ENCODE measurements at places on chromosomes 5 and 9.

DNA sequence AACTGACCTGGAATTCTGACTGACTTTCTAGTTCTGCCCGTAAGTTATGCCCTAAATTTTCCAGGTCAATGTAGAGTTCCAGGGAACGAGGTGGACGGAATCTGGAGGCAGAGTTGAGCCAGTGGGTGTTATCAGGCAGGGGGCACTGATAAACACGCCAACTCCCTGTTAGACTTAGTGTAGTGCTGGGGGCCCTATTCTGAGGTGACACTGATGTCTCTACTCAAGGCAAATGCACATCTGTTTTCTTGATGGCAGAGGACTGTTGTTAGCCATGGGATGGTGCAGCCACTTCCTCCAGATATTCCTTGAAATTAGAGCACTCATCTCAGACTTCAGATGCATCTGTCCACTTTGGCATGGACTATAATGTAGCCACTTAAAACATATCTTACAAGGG, 83.5 kb downstream of the C9orf152 start:
- no peak for DNase-seq

GRCh38 chr9:121298689-121299466, 30.9 kb downstream of the GSN start:
- DNase-seq = no peak

GRCh38 chr5:113052041-113052795, 75.6 kb downstream of the DCP2 start:
- DNase-seq = no peak

DNA sequence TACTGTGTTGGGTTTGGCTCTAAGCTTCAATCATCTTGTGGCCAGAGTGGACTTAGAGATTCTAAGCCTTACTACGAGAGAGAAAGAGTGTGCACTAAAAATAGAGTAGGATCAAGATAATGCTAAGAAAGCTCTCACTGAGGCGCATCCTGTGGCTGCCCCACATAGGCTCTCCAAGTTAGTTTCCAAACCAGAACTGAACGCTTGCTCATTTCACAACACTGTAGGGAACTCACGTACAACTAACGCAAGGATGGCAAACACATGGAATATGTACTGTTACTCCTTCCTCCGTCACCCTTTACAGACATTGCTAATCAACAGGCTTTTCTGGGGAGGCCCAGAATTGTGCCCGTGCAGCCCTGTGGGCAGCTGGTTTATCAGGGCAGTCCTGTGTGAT, 90.9 kb downstream of the EQTN start:
- no peak for DNase-seq

DNA sequence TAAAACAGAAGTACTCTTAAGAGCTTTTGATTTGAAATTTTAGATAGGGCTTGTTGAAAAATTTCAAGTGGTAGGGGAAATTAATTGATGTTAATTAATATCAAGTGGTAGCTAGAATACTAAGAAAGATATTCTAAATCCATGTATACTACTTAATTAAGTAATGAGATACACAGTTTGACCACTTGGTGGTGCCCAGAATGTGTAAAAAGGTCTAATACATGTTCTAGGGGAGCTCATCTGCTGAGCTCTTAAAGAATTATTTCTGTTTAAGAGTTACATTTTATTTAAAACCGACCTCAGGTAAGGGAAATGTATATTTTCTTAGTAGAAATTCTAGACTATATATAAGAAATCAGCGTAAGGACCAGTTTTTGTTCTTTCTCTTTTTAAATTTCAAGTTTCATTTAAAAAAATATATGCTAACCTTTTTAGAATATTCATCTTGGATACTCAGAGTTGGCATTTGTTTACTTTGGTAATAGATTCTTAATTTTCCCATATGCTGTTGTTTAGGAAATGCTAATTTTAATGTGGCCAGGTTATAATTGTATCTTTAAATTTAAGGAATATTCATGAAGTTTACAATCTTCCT, 61.5 kb downstream of the LNPEP start:
- no peak for DNase-seq

- peak; percentile 4 for DNase-seq
These were observed 9.9 kb upstream of the PCDHB2 start for GRCh38 chr5:141084487-141084989.

- DNase-seq = no peak
These were observed 124.0 kb upstream of the PPP1R26 start for GRCh38 chr9:135355521-135356011.

GRCh38 chr5:32506799-32507198, 62.3 kb upstream of the ZFR start:
- DNase-seq = no peak

DNA sequence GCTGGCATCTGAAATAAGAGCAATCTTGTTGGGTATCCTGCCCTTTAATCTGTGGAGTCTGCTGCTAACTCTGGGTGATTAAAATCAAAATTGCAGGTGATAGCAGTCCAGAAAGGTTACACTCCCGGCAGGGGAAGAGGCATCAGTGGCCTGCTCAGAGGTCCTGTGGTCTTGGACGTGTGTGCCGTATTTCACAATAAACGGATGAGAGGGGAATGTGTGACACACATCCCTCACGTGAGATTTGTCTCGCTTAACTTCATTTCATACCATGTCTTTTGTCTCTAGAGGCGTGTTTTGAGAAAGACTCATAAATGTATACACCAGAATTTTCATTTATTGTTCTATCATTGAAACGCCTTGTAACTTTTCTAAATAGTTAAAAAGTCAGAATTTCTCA, 36.6 kb downstream of the FAM240B start:
- no peak for DNase-seq

DNA sequence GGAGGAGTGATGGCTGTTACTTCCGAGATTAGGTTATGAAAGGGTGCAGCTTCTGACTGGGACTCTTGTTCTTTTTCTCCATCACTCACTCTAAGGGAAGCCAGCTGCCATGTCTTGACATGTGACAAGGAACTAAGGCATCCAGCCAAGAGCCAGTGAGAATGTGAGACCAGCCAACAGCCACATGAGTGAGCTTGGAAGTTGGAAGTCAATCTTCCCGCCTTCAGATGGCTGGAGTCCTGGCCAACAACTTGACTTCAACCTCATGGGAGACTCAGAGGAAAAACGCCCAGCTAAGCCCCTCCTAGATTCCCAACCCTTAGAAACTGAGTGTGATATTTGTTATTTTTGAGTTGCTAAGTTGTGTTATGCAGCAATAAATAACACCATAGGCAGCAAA, 201.1 kb downstream of the SNX18 start:
- DNase-seq = no peak

DNA sequence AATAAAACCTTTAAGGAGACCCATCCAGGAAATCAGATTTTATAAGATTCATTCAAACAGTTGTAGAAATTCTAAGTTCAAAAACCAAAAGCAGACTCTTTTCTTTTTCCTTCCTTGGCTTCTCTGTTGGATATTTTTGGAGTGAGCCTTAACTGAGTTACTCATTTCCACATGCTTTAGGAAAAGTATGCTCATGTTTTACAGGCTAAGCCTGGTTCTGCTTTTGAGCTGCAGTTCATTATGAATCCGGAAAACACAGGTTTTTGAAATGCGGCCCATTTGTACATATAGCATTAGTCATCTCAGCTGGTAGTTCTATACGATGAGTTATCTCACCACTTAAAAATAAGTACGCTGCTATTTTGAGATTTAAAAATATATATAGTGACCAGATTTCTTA, 156.6 kb upstream of the DMRT1 start:
- no peak for DNase-seq

DNA sequence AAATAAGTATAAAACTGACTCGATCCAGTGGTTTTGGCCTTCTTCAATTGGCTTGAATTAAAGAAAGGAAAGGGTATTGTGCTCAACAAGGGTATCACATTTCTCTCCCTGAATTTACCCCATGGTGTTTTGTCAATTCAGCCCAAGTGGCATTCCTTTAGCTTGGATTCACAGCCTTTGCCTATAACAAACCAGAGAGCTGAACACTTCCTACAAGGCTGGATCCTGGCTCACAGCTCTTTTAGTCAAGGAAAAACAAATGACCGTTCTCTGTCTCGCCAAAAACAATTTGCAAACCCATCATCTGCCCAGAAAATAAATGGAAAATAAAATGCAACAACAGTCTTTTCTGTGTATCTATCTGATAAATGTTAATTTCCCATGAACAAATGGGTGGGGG, 5.7 kb downstream of the ZNF366 start:
- DNase-seq = no peak

GRCh38 chr9:114117996-114118830, 19.1 kb upstream of the KIF12 start:
- no peak for DNase-seq

DNA sequence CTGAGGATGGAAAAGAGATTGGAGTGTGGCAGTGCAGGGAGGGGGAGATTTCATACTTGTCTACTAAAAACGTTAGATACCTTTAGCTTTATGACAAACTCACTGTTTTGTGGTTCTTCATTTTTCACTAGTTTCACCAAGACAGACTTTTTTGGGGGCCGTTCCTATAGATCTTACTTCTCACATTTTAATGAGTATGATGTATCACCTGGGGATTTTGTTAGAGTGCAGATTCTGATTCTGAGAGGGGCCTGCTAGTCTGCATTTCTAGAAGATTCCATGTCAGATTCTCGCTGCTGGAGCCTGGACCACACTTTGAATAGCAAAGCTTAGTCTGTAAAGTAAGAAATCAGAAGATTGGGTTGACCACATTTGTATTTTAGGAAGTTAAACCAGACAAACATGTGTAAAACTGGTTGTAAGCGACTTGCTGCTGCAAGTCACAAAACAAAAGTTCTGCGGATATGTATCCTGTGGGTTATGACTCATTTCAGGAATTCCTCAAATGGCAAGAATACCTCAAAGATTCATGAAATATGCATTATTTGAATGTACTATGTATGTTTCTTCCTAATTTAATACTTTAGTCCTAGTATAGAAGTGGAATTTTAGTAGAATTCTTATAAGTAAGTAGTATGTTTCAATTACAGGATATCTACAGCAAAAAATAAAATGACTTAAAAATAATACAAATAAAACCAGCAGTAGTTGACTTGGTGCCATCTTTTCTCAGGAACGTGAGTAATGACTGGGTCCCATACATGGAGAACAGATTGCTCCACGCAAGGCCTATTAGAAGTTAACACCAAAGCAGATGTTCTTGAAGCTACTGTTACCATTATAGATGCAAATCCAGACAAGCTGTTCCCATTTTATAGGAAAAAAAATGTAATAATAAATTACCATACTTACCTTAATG, 27.8 kb downstream of the NFIL3 start:
- no peak for DNase-seq

- DNase-seq = no peak
These were observed 170.7 kb downstream of the MAPKAP1 start for GRCh38 chr9:125536167-125536772.
